ENCODE measurements at places on chromosomes 12 and 14.

GRCh38 chr12:19972325-19973288 lies 395.7 kb upstream of the PDE3A start:
- DNase-seq: peak; percentile 14

- DNase-seq: no peak
Observed at GRCh38 chr12:107126796-107127481, 33.6 kb upstream of the CRY1 start.

DNA sequence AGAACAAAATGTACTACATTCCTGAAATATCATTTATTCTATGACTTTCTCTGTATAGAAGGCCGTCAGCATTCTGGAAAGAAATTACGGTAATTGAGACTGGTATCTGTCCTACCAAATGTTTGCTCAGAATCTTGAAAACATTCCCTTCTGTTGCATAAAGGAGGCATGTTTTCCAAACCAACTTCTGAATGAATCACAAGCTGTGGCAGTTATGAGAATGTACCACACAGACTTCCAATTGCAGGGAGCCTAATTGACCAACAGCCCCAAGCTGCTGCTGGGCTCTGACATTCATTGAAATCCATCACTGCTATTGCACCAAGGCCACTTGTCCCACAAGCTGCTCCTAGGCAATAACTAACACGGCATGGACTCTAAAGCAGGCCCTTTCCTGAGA lies 185.3 kb upstream of the CCDC196 start:
- DNase-seq: no peak

GRCh38 chr14:102872020-102872419 lies 50.4 kb upstream of the AMN start:
- no peak for DNase-seq

GRCh38 chr12:114136631-114137030 lies 170.5 kb upstream of the RBM19 start:
- DNase-seq: no peak

DNA sequence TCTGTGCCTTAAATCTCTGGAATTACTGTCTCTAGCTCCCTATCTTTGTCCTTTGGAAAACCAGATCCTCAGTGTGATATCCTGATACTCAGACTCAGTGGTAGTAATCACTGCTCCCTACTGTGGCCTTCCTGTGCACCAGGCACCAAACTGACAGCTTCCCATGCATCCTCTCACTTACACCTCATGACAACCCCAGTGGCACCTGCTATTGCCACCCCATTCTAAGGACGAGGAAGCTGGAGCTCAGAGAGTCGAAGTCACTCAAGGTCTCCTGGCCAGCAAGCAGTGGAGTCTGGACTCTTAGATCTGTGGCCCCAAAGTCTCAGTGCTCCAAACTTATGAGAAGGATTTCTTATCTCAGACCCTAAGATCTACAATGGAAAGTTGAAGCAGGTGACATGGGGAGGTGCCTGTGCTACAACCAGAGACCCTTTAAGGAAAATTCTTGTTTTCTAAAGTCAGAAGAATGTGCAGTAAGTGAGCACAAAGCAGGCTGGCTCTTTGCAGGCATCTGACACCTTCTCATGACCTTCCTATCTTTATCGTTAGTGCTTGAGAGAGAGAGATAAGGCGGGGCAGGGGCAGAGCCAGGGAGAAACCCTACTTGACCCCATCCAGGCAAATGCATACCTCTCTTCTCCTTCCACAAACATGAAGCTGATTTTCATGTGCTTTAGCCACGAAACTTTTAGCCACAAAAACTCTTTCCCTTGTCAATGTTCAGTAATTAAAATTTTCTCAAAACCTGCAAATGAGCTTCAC lies 47.1 kb downstream of the CCDC60 start:
- no peak for DNase-seq

DNA sequence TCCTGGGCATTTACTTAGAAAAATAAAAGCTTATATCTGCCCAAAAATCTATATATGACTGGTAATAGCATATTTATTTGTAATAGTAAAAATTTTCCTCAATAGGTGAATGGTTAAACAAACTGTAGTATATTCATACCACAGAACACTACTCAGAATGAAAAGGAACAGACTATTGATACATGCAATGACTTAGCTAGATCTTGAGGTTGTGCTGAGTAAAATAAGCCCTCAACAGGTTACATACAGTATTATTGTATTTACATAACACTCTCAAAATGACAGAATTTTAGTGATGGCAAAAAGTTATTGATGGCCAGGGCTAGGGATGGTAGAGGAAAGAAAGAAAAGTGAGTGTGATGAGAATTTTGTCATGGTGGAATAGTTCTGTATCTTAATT lies 178.4 kb downstream of the BMP4 start:
- DNase-seq: no peak

- no peak for DNase-seq
Observed at GRCh38 chr14:75934998-75935628, 46.7 kb downstream of the TGFB3 start.

DNA sequence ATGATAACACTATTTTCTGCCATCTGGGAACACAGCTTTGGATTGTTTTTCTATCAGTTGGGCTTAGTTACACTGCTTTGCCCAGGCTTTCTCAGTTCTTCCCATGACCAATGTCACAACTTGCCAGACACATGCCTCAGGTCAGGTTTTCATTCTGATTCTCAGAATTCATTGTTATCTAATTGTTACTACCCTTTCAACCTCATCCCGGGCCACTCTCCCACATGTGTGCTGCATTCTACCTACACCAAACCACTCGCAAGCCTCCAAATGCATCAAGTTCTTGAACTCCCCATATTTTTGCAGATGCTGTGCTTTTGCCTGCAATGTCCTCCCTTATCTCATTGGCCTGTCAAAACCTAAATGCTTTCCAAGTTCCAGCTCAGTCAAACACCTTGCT lies 36.3 kb downstream of the NELL2 start:
- DNase-seq: peak; percentile 11

- DNase-seq: peak; percentile 37
Observed at GRCh38 chr12:52022841-52023181, 16.1 kb downstream of the TAMALIN start.

GRCh38 chr14:48349689-48350088 lies 674.3 kb upstream of the MDGA2 start:
- no peak for DNase-seq

DNA sequence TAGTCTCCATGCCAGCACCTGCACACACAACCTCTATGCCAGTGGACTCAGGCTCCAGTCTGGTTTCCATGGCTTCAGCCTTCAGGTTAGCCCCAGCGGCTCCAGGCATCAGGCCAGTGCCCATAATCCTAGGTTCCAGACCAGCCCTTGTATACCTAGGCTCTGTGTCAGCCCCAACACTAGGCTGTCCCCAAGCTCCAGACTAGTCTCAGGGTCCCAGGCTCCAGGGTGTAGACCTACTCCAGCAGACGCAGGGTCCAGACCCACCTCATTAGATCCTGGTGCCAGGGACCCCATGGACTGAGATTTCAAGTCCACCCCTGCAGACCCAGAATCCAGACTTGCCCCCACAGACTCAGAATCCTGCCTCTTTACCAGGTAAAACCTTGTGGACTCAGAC lies 275.9 kb downstream of the SLC16A7 start:
- no peak for DNase-seq

DNA sequence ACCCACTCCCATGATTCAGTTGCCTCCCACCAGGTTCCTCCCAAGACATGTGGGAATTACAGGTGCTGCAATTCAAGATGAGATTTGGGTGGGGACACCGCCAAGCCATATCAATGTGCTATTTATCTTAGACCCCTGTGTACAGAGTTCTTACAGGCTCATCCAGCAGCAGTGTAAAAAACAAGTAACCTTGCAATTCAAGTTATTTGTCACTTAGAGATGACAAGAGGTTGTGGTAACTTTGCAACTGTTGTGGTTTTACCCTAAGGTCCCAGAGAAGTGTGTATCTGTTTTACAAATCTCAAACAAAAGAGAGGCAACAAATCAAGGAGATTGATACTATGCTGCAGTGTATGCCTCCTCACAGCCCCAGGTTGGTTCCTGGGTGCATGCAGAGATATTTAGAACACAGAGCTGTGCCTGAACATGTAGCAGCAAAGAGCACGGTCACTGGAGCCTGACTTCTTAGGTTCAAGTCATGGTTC lies 11.5 kb upstream of the HELB start:
- DNase-seq: peak; percentile 28

- no peak for DNase-seq
Observed at GRCh38 chr14:102138535-102138934, 1.2 kb upstream of the WDR20 start.

DNA sequence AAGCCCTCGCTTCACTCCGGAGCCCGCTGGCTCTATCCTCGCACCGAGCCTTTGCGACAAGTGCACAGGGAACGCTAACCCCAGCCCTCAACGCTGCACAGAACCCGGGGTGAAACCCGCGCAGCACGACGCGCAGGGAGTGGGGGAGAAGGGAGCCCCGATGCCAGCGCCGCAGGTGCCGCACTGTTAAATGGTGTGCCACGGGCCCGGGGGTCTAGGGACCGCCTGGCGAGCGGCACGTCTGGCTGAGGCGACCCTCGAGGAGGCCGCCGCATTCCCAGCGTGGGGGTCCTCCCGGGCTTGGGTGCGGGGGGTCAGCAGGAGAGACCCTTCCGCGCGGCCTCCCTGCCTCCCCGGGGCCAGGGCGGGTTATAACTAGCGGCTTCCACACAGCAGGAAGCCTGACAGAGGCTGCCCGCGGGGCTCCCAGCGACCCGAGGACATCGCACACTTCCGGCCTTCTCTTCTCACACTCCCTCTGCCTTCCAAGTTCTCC lies 23.8 kb upstream of the LRTM2 start:
- DNase-seq: peak; percentile 53

DNA sequence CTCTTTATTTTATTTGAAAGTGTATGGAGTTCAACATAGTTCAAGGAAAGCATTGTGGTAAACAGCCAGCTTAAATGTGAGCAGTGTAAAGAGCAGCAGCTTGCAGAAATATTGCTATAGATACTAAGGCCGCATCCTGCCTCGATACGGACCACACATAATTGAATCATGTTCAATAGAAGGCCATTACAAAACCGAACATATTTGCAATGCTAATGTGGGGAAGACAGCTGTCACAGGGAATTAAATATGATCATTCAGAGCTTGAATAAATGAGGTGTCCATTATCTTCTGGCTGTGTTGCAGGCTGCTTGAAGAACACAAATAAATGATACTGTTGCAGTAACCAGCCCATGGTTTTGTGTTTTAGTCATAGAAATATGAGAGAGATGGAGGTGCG lies 173.2 kb downstream of the BRMS1L start:
- no peak for DNase-seq

DNA sequence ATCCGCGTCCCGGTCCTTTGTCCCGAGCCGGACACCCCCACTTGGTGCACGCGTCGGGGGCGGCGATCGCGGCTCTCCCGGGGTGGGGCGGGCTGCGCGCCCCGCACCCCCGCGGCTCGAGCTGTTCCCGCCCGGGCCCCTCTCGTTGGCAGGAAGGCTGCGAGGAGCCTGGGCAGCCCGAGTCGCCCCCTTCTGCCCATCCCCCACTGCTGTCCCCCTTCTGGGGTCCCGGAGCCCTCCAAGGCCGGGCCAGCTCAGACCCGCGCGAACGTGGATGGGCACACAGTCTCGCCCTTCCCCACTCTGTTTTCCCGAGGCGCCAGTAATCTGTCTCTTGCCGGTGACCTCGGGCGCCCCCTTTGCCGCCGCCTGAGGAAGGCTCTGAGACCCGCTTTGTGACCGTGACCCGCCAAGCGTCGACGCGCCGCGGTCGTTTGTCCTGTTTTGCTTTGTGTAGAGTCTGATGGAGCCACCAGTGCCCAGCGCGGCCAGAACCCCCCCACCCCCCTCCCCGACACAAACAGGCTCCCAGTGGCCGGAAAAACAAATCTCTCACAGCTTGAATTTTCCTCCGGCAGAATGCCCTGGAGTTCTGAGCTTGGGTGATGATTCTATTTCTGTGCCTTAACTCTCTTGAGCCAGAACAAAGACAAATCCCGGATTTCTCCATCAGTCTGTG lies 610 bp downstream of the C14orf132 start:
- peak; percentile 38 for DNase-seq

DNA sequence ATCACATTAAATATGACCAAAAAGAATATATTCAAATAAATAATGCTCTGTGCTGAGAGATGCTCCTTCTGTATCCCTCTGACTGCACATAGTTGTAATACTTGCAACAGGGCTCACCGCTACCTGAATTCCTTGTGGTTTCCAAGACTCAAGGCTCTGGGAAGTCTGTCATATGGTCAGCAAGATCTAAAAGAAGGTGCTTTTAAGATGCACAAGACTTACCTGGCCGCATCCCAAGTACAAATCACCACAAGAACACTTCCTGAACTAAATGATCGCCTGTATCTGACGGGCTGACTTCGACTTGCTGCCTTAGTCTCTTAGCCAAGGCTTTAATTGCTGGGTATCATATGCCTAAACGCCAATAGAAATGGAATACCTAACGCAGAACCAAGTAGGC lies 67.2 kb downstream of the HECTD4 start:
- no peak for DNase-seq

DNA sequence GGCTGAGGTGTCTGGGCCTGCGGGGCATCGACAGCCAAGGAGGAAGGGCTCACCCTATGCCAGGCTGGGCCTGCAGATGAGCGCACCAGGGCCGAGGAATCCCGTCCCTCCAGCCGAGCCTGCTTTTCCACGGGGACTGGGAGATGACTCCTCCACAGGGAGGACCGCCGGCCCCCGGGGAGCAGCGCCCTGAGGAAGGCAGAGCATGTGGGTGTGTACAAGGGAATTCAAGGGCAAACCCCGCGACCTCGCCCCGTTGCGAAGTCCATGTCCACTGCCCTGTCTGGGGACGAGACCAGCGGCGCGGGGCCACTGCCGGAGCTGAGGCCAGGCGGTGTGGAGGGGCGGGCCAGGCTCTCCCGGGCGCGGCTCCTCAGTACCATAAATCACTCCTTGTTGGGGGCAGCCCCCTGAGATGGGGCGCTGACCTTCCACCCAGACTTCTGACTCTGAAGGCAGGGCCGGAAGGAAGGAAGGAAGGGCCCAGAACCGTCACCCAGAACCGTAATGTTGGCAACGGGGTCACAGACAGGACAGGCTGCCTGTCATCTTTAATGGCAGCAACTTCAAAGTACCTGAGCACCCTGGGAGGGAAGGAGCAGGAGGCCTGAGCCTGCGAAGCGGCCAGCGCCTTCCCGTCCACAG lies 52.5 kb downstream of the RNF34 start:
- no peak for DNase-seq

DNA sequence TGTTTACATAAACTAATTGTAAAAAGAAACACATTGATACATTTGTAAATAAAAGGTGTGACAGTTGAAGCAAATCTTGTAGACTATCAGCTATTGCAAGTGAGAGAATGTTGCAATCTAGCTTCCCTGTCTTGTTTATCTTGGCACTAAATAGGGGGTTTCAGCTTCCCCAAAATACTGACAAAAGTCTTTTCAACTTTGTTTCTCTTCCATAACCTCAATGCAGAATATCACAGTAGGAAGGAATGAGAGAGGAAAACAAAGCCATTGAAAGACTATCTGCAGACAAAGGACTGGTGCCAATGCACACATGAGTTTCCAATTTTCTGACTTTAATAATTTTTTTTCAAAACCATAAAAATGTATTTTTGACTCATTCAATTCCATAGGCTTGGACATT lies 886.2 kb upstream of the MGAT4C start:
- no peak for DNase-seq

All from activated T-cell treated with anti-CD3 and anti-CD28 coated beads, Interleukin-2, amount 50 U/mL, for 72 hours (primary cell).